ENCODE measurements at places on chromosomes 11 and 22. TPM values are rescaled to one million over a fixed set of nuclear protein-coding genes. Genes with fewer than 3 reads are reported as not detected.
A peak's percentile ranks its signal among the peaks of the same experiment; 100 is the strongest.

DNA sequence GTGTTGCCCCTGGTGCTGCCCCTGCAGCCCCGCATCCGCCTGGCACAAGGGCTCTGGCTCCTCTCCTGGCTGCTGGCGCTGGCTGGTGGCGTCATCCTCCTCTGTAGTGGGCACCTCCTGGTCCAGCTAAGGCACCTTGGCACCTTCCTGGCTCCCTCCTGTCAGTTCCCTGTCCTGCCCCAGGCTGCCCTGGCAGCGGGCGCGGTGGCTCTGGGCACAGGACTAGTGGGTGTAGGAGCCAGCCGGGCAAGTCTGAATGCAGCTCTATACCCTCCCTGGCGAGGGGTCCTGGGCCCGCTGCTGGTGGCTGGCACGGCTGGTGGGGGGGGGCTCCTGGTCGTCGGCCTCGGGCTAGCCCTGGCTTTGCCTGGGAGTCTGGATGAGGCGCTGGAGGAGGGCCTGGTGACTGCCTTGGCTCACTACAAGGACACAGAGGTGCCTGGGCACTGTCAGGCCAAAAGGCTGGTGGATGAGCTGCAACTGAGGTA is 278 bp downstream of the ROM1 start:
- DNase-seq, result no peak

DNA sequence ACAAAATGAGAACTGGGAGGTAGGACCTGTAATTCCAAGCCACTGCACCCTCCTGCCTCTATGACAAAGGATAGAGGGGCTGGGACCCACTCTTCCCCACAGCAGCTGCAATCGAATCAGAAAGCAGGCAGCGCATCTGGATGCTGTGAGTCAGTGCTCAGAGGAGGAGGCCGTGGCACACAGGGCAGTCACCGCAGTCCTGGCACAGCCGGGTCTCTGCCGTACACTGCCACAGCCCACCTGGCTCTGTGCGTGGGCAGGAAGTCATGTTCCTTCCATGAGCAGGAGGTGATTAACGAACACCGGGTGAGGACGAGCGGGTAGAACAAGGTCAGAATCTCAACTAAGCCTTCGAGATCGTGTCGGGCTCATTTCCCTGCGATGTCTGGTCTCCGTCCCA is 30.2 kb upstream of the PPFIA1 start:
- DNase-seq, result no peak

Gene NNMT
- 295 TPM for total RNA-seq

GRCh38 chr22:31230871-31231621 is 18.9 kb downstream of the LIMK2 start:
- DNase-seq, result peak; percentile 51

DNA sequence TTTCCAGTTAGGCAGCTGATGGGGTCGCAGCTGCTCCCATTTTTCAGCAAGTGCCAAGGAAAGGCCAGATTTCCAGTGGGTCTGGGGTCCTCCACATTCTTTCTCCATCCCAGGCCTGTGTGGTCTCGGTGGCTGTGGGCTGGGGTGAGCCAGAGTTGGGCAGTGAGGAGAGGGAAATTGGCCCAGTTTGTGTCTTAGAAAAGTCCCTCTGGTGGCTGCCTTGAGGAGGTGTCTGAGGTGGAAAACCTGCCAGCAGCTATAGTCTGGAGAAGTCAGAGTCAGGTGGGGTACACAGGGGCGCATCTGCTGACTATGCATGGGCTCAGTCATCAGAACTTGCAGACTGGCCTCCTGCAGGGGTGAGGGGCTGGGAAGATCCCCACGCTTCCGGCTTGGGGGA is 30.5 kb downstream of the MRGPRD start:
- DNase-seq, result no peak

GRCh38 chr11:22677153-22677903 is 10.9 kb downstream of the GAS2 start:
- no peak for DNase-seq

- DNase-seq, result no peak
Observed at GRCh38 chr11:110159476-110159875, 66.3 kb downstream of the ZC3H12C start.
